AG08395 (cell line): ENCODE measurements at places on chromosomes 4 and X.

- DNase-seq: peak; percentile 4
Observed at GRCh38 chrX:37060999-37061398, 52.8 kb downstream of the FAM47C start.

DNA sequence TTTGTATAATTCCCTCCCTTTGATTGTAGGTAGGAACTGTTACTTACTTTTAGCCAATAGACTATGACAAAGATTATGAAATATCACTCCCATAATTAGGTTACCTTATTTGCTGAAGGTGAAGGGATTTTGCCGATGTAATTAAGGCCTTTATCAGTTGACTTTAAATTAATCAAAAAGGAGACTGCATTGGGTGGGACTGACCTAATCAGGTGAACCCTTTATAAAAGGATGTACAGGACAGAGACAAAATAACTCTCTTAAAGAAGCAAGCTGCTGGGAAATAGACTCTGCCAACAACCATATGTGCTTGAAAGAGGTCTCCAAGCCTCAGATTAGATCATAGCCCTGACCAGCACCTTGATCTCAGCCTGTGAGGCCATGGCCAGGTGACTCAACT is 167.6 kb downstream of the SOX3 start:
- no peak for DNase-seq

DNA sequence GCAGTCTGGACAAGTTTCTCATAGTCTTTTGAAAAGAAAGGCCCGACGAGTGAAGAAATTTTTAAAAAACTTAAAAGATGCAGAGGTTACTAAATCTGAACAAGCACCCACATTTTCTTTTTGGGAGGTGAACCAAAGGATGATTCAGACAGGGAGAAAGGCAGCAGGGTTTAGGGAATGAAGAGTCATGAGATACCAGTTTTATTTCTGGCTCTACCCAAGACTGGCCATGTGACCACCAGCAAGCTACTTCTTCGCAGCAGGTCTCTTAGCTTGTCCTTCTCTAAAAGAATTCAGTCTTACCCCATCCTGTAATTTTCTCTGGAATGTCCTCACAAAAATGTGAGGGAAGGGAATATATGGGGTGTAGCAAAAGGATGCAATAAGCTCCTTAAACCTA is 37.6 kb downstream of the AMOT start:
- DNase-seq: no peak

GRCh38 chrX:17967888-17968287 is 106.8 kb upstream of the RAI2 start:
- DNase-seq: no peak

GRCh38 chr4:172982151-172982590 is 186.4 kb upstream of the GALNT7 start:
- peak; percentile 67 for DNase-seq

DNA sequence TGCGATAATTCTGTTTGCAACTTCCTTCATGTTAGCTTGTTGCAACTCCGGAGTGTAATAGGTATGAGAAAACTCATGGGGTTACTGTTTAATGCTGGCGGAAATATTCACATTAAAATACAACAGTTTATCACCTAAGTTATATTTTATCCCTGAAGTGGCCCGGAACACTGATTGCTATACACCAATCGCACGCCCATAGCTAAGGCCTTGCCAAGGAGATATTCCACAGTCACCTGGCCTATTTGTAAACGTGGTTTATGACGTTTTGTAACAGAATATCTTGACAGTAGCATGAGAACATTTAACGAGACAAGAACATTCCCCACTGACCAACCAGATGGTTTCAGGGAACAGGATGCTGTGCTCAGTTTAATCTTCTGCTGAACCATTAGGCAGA is 23.2 kb upstream of the FAM90A26 start:
- DNase-seq: no peak

GRCh38 chr4:102560115-102560514 is 59.0 kb downstream of the NFKB1 start:
- DNase-seq: no peak

GRCh38 chr4:38534344-38535045 is 129.5 kb upstream of the KLF3 start:
- no peak for DNase-seq

GRCh38 chr4:148216321-148216720 is 225.9 kb downstream of the NR3C2 start:
- no peak for DNase-seq

DNA sequence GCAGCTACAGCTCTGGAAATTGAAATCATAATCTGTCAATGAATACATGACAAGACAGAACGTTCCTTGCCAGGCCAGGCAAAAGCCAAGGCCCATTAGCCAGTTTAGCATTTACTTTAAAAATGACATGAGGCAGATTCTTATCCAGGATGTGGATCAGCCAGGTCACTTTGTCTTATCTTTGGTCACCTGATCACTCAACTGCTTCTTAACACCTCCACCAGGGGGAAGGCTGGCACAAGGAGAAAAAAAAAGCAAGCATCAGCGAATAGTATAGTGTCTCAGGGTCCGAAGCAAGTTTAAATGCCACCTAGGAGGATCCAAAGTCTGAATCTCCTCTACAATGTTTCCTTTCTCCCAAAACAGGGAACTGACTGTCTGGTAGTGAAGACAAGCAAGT is 18.8 kb downstream of the ATP1B4 start:
- no peak for DNase-seq

DNA sequence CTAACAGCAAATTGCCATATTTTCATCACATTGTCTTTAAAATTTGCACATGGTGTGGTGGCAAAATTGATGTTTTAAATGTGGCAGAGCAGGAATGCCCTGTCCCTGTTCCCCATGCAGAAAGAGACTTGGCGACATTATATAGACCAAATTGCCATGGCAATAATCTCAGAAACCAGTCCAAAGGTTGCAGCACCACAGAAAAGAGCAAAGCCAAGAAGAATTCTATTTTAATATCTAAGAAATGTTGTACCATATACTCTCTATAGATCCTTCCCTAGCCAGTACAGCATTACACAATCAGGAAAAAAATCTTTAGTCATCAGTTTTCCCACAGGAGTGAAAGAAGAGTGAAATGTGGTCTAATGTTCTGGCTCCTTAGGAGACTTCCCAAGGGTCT is 80.0 kb downstream of the UGT2B28 start:
- no peak for DNase-seq

GRCh38 chr4:89123451-89123851 is 12.1 kb downstream of the TIGD2 start:
- no peak for DNase-seq

DNA sequence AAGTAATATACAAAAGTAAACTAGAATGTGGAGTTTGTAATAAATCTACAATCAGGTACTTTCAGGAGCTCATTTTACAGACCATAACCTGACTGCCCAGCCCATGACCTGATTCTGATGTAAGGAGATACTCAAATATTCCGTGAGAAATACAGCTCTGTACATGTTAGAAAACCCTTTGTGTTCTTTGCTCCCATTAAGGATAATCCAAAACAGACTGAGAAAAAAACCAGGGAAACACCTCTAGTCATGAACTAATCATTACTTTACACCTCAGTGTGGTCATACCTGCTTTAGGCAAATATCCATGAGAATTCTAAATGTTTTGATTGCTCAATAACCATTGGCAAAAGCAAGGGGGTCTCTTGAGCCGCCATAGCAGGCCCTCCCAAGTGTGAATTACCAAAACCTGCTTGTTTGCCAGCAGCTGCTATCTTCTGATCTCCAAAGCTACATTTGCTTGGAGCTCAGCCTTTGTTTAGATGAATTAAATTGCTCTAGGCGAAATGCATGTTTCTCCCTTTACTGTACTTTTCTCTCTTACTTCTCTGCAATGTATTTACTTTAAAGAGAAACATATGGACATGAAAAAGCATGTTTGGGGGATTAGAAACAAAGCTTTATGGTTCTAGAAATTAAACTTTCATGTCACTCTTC is 79.1 kb downstream of the ANKRD50 start:
- DNase-seq: no peak

DNA sequence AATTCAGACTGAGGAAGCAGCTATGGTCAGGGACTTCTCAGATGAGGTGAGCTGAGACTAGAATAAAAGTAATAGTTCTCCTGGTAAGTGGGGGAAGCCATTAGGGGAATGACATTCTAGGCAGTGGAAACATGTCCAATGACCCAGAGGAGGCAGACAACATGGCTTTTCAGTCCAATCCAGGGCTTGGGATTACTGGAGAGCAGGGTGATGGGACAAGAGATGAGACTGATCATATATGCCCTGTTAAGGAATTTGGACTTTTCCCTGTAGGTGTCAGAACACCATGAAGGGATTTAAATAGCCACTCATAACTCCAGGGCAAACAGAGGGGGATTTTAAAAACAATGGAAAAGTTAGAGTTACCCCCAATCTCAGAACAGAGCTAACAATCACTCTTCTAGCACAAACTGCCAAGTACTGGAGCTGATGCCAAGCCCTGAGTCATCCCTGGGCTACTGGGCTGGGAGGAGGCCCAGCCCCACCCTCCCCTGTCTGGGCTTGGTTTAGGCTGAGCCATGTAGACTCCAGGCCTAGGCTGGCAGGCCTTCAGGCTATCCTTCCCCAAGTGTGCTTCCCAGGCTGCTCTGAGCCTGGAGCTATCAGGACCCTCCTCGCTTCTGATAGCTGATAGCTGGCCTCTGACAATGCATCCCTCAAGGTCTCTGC is 22.7 kb upstream of the MSN start:
- DNase-seq: peak; percentile 92

DNA sequence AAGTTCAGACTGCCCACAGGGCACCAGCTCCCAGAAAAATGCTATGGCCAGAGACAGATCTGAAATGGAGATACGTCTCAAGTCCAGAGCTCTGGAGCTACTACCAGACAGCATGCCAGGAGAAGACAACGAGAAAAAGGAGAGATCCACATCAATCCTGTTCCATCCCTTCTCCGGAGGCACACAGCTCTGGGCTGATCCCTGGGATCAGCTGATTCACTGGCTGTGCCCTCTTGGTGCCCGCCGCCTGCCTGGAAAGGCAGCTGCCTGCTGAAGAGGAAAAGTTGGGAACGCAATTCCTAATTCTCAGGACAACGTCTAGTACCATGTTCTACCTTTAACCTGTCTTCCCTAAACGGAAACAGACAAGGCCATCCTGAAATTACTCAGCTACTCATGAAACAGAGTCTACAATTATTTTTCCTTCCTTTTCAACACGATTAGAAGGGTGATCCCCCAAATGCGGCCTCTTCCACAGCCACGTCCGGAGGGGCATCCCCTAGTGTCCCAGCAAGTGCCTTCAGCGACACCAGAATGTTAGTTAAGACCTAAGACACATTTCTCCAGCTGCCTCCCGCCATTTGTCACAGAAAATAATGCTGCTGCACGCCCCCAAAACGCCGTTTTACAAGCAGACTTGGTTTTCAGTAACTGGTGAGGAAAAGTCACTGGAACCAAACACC is 2.4 kb downstream of the ZFYVE28 start:
- DNase-seq: no peak

DNA sequence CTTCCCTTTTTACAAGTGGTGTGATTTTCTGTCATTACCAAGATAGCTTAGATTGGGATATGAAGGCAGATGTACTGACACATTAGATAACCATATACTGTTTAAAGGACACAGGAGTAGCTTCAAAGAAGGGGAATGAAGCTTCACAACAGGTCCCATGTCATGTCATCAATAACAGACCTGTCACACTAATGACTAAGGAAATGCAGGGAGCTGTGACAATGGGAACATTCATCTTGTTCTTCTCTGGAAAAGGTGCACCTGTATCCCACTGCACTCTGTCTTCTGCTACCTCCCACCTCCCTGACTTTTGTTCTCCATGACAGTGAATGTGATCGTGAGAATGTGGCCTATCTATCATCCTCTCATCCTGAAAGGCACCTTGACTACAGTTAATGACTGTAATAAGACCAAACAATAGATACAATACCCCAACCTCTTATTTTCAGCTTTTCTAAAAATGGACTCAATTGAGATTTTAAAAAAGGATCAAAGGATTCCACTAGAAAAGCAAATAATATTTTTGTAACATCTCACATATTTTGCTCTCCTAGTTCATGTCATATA is 472.5 kb downstream of the STPG2 start:
- DNase-seq: no peak

DNA sequence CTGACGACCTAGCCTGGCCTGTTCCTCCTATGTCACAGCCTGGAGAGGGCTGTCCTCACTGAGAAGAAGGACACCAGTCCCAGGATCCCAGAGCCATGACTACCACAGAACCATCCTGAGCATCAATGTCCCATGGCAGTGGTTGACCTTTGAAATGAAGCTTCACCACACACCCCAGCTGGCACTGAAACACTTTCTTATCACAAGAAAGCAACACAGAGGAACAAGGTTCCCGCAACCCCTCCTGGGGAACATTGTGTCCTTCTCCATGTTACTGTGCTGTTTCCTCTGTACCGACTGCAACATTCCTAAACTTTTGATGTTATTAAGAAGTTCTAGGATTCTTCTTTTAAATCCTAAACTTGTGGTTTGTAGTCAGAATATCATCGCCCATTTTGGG is 21.2 kb upstream of the FAM156A start:
- DNase-seq: no peak

DNA sequence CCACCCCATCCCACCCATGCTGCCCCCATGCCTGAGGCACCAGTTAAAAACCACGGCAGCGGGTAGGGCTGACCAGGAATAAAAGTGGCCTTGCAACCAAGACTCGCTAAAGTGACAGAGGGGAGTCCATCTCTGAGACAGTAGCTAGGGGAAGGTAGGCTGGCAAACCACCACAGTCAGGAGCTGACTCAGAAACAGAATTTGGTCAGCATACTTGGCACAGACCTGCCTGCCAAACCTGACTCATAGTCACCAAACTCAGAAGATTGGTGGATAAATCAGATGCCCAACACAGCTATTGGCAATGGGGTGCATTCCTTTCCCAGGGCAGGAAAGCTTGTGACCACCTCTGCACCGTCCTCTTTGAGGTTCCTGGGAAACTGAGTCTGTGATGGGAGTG is 193.8 kb downstream of the BCOR start:
- DNase-seq: peak; percentile 43

- DNase-seq: no peak
Observed at GRCh38 chr4:153341575-153342090, 2.9 kb upstream of the MND1 start.

- DNase-seq: no peak
Observed at GRCh38 chr4:71441186-71442169, 102.7 kb downstream of the SLC4A4 start.

DNA sequence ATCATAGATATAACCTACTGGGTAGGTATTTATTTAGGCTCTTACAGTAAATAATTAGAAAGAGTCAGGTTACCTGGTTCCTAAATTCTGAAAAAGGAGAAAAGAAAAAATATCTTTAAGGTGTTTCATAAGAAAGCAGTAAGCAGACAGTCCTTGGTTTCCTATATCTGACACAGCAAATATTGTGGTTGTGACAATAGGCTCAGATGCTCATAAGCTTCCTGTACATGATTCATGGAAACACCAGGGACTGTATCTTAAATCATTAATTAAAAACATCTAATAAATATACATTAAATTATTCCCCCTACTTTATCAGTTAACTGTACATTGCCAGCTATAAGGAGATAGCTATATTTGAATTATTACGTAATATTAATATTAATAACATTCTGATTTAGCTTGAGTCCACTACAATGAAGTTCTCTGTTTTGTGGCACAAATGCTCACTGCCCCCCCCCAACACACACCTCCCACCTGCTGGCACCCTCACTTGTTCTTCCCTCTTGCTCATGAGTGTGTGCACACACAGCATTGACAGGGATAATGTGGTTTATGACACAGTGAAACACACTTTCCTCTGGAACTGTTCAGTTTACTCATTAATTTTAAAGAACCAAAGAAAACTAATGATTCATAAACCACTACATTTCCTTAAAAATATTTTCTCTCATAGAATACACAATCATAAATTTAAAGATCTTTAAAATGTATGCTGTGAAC is 187.4 kb downstream of the NR3C2 start:
- no peak for DNase-seq
